ENCODE measurements at places on chromosomes 5 and 9.
A peak's percentile ranks its signal among the peaks of the same experiment; 100 is the strongest.

- no peak for DNase-seq
Observed at GRCh38 chr9:136862849-136863622, 3.1 kb downstream of the EDF1 start.

DNA sequence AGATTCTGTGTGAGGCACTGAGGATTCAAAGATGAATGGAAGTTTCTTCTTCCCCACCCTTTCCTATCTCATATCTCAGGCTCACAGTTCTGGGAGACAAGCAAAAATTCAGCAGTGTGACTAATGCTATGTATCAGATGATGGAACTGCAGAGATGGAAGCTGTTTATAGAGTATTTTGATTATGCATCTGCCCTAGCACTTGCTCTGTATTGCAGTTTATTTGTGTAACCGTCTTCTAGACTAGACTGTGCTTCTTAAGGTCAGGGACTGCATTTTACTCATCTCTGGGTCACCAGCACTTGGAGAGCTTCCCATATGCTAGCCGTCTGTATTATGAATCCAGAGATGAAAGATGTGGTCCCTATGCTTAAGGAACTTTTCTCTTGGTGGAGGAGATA, 12.6 kb downstream of the CAVIN4 start:
- peak; percentile 76 for DNase-seq

DNA sequence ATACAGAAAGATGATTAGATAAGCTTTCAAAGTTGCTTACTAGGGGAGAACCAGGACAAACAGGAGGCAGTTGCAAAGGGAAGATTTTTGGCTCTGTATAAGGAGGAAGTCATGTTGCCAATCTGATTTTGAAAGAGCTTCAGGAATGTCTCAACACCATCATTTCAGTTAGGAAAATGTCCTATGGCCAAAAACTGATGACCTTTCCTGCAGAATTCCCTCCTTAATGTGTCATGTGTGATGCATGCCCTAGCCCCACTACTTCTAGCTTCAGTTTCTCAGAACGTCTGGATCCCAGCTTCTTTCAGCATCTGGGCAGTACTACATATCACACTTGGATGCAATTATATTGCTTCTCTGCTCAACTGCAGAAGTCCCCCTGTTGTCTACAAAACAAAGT, 211.5 kb upstream of the NREP start:
- peak; percentile 62 for DNase-seq

- DNase-seq: no peak
Observed at GRCh38 chr5:139092741-139093343, 105.3 kb downstream of the SIL1 start.

DNA sequence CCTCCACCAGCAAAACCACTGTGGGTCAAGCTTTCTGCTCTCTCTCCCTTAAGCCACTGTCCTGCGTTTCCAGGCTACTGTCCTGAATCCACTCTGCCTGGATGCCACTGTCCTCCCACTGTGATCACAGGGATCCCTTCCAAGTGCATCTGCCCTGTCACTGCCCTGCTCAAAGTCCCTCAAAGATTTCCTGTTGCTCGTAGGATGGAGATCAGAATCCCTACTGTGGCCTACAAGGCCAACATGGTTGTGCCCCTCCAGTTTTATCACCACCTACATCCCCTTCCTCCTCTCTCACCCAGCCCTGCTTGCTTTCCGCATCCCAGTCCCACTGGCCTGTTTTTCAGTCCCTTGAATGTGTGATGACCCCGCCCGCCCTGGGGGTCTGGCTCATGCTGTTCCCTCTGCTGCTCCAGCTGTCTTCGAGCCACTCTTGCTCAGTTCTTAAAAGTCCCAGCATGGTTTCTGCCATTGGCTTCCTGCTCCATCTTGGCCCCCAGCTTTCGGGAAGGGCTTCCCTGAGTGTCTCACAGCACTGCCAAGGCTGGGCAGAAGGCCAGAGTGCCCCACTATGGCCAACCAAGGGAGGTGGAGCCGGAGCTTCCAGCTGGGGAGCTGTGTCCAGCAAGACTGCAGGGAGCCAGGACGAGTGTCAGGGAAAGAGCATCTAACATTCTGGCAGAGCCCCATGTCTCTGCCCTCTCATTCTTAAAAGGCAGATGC, 12.9 kb upstream of the FRRS1L start:
- no peak for DNase-seq

All from fibroblast of skin of right biceps (primary cell).